Caco-2 (cell line): ENCODE measurements at places on chromosomes 1 and 21. TPM values are rescaled to one million over a fixed set of nuclear protein-coding genes. Genes with fewer than 3 reads are reported as not detected.

GRCh38 chr1:197619008-197619640, 156.2 kb downstream of the DENND1B start:
- DNase-seq = no peak

DNA sequence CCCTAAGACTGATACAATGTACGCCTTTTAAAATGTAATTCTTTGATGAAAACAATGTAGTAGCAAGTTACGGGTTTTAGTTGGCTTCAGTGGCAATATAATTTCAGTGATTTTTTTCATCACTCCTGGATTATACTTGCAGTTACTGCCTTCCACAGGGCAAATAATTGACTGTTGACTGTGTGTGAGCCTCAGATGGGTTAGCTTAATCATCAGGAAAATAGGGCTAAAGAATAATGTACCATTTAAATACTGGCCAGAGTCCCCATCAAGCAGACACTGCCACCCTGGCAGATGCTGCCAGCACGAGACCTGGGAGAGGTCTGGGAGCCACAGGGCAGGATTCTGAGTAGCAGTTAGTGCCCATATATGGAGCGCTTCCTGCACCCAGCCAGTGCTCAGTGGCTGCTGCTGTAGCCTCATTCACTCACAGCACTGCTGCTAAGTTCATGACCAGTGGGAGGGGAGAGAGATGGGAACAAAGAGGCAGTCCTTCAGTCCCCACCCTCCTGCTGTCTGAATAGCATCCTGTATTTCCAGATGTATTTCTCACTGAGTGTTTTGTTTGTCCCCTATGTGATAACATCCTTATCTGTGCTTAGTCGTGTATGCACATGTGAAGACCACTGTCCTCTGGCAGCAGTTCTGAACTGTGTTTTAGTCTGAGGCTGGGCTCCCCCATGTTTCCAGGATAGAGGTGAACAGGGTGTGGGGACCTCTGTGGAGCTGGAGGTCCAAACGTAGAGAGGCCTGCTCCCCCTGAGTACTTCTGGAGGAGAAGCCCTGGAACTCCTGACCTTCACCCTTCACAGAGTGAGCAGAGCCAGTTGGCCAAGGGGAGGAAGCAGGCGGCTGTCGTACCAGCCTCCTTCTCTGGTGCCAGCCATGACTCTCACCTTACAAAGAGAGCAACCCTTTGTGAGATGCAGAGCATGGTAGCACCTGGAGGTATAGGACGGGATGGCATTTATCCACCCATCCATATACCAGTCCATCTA, 80.4 kb downstream of the ADARB1 start:
- no peak for DNase-seq

DNA sequence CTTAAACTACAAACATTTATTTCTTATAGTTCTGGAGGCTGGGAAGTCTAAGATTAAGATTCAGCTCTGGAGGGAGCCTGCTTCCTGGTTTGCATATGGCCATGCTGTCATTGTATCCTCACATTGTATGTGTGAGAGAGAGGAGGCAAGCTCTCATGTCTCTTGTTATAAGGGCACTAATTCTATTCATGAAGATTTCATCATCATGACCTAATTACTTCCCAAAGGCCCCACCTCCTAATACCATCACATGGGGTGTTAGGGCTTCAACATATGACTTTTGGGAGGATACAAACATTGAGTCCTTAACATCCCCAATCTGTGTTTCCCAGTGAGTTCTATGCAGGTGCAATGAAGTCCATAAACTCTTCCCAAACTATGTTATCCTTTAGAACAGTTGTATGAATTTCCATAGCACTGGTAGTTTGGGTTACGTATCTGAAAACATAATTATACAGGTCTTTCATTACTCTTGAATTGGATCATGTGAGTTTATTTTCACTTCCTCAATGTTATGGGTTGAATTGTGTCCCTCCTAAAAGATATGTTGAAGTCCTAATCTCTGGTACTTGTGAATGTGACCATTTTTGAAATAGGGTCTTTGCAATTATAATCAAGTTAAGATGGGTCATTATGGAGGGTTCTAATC, 124.2 kb downstream of the RUNX1 start:
- no peak for DNase-seq

DNA sequence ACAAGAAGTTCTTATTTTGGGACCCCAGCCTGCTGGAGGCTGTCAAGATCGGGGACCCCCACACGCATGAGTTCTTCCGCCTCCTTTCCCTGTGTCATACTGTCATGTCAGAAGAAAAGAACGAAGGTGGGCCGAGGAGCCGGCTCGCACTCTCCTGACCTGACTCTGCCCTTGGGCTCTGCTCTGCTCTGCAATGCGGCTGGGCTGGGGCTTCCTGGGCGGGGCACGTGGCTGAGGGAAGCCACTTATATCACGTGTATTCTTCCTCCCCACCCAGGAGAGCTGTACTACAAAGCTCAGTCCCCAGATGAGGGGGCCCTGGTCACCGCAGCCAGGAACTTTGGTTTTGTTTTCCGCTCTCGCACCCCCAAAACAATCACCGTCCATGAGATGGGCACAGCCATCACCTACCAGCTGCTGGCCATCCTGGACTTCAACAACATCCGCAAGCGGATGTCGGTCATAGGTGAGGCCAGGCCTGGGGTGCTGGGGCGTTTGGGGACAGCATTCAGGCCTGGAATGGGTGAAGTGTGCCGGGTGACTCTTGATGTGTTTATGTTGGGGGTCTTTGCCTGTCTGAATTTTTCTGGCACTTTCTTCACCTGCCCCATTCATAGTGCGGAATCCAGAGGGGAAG, 17.6 kb downstream of the ATP8B2 start:
- DNase-seq = no peak

Gene TCP10L
- total RNA-seq = 0.19 TPM in 1 of 2 replicates, not detected in the other

GRCh38 chr1:203273869-203274602, 31.3 kb upstream of the BTG2 start:
- DNase-seq = no peak

Gene PM20D1
- total RNA-seq = 0.21 TPM in 1 of 2 replicates, not detected in the other

DNA sequence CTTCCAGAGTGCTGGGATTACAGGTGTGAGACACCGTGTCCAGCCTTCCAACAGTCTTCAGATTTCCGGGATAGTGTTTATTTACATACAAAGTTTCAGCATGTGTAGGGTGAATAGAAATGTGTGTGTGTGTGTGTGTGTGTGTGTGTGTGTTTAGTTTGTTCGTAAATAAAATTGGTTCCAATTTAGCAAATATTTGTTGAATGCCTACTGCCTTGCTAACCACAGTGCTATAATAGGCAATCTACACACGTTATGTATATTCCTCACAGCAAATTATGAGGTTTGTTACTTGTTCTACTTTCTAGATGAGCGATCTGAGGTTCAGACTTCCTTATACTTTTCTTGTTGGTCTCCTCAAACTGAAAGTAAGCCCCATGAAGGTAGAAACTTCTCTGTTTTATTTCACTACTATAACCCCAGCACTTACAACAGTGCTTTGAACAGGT, 32.8 kb upstream of the EPS15 start:
- DNase-seq = no peak

- no peak for DNase-seq
Measured at GRCh38 chr1:150683914-150684313, 13.0 kb downstream of the GOLPH3L start.

- no peak for DNase-seq
Measured at GRCh38 chr1:52580283-52580682, 21.9 kb upstream of the GPX7 start.

Gene SLC6A9
- total RNA-seq = 35.9 and 45.0 TPM in 2 replicates

DNA sequence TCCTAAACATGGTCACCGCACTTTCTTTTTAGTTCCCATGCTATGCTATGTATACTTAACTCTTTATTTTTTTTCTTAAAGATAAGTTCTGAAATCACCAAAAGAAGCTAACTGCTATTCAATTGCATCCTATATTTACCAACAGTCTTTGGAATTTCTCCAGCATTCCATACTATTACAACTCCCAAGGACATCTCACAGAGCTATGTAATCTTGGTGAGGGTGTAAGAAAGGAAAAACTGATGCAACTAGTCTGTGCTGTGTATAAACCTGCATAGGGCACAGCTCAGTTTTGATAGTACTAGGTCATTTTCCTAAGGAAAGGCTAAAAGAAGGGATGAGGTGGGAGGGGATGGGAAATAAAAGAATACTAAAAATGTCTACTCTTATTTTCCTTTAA, 78.0 kb downstream of the PTPN14 start:
- no peak for DNase-seq

Gene ITLN2
- 0.93 and 1.3 TPM in 2 replicates for total RNA-seq

GRCh38 chr1:25169610-25170009, 62.7 kb downstream of the SYF2 start:
- DNase-seq = no peak

GRCh38 chr1:235068158-235069121, 60.2 kb downstream of the TOMM20 start:
- peak; percentile 81 for DNase-seq

Gene PKP1
- total RNA-seq = 0.05 TPM in 1 of 2 replicates, not detected in the other

DNA sequence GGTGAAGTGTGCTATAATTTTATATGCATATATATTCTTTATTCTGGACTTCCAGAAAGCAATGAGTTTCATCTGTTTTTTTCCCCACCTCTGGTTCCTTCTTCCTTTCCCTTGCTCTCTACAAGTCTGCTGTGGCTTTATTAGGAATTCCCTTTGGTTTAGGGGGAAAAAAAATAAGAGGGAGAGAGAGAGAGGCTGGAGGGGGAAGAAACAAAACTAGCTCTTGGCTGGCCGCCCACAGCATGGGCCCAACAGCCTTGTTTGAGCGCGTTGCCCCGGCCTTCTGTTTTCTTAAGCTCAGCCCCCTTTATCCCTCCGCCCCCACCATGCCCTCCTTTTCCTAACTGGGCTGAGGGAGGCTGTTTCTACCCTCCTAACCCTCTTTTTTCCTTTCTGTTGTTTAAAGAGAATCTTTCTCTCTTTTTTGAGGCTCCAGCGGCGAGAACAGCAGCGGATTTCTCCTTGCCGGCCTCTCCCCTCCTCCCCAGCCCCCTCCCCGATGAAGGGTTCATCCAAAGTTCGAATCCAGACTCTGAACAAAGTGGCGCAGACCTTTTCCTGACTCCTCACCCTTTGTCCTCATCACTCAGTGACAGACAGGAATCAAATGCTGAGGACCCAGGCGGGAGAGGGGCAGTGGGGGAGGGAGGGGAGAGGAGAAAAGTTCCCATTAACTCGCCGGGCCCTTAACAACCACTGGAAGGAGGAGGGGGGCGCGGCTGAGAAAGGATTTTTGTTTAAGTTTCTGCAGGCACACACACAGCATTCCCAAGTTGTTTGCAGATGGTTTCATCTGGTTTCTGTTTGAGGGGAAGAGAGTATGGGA, 29.7 kb downstream of the PBX1 start:
- peak; percentile 91 for DNase-seq
